ENCODE measurements at places on chromosomes 6 and 20. TPM values are rescaled to one million over a fixed set of nuclear protein-coding genes. Genes with fewer than 3 reads are reported as not detected.
A peak's percentile ranks its signal among the peaks of the same experiment; 100 is the strongest.

FOXP4 gene
- total RNA-seq: 10.5 TPM

GRCh38 chr20:63473555-63474449, 1.3 kb upstream of the KCNQ2 start:
- H3K27me3 ChIP-seq: peaks cover 24% of the 10 kb centered on the region
- no peak overlapping the region for H3K4me3 ChIP-seq
- no peak for DNase-seq
- peaks cover 7% of the 10 kb centered on the region for H3K4me1 ChIP-seq
- no peaks in the 10 kb centered on the region for H3K36me3 ChIP-seq

- no peak overlapping the region for H3K27ac ChIP-seq
- peaks cover 11% of the 10 kb centered on the region for H3K4me1 ChIP-seq
- no peaks in the 10 kb centered on the region for H3K27me3 ChIP-seq
- no peaks in the 10 kb centered on the region for H3K36me3 ChIP-seq
Observed at GRCh38 chr6:30955367-30956042, 14.7 kb downstream of the MUCL3 start.

BANF2 gene
- total RNA-seq: not detected

GRCh38 chr20:38728191-38728781, 4.0 kb downstream of the SLC32A1 start:
- peaks cover 30% of the 10 kb centered on the region for H3K4me1 ChIP-seq
- H3K36me3 ChIP-seq: no peaks in the 10 kb centered on the region
- peaks cover 76% of the 10 kb centered on the region for H3K27me3 ChIP-seq
- no peak for DNase-seq
- no peak overlapping the region for H3K27ac ChIP-seq

GRCh38 chr6:125050663-125051318, 88.6 kb downstream of the RNF217 start:
- H3K4me3 ChIP-seq: no peak overlapping the region
- H3K36me3 ChIP-seq: no peaks in the 10 kb centered on the region
- no peaks in the 10 kb centered on the region for H3K4me1 ChIP-seq
- no peaks in the 10 kb centered on the region for H3K27me3 ChIP-seq

DNA sequence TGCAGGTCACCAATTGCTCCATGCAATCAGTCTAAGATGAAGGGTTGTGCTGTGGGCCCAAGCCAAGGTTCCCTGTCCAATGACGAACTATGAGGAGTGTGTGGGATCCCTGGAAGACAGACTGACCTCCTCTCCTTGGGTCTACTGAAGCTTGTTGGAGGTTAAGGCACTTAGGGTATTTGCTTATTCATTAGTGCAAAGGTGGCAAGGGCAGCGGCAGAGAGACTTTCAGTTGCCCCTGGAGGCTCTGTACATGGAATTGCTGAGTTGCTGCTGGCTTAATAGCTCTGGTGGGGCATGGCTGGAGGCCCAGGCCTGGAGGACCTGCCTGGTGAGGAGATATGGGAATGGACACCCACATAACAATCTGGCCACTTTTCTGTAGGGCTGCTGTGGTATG, 29.8 kb upstream of the CST5 start:
- H3K27ac ChIP-seq: no peak overlapping the region
- H3K4me3 ChIP-seq: no peak overlapping the region
- no peaks in the 10 kb centered on the region for H3K27me3 ChIP-seq
- no peak for DNase-seq
- H3K36me3 ChIP-seq: no peaks in the 10 kb centered on the region

DNA sequence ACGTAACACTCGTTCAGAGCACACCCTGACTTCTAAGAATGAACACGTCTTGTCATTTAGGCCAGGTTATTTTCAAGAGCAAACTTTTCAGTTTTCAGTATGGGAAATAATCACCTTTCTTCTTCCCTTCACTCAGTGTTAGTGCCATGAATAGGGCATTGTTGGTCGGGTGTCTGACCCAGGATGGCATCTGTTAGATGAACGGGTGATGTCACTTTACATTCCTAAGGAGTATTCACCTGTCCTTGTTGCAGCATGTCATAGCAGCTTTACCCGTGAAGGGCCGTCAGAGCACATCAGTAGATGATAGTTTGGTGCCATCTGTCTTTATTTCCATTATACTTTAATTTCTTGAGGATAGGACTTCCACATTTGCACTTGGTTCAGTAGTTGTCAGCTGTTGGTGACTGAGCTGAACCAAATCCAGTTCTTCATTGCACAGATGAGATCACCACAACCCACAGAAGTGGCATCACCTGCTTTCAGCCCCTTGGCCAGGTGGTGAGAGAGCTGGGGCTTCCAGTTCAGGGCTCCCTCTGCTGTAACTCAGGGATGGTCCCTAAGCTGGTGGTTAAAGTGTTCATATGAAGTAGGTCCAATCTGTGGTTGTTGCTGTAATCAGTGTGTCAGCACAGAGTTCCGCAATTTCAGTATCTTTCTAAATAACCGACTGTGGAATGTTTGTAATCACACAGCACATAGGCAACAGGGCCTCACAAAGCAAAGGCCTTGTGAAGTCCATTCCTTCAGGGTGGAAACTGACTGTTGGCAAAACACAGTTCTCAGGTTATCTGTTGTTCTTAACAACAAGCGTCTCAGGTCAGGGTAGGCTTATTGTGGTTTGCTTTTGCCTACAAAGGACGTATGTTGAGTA, 68.2 kb downstream of the FAM120B start:
- no peak for DNase-seq
- no peaks in the 10 kb centered on the region for H3K27me3 ChIP-seq
- no peak overlapping the region for H3K27ac ChIP-seq
- H3K36me3 ChIP-seq: peaks cover 4% of the 10 kb centered on the region
- no peak overlapping the region for H3K4me3 ChIP-seq

DNA sequence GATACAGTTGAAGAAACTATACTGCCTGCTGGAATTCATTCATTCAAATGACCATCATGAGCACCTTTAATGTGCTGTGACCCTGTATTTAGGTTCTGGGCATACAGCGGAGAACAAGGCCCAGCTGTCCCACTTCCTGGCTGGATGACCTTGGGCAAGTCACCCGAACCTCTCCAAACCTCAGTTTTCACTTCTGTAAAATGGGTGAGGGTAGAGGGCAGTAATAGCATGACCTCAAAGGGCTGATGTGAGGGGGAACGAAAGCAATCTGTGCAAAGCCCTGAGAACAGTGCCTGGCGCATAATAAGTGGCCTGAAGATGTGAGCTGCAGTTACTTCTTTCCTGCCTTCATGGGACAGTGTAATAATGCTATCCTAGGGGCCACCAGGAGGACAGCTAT, 20.5 kb upstream of the AAR2 start:
- no peaks in the 10 kb centered on the region for H3K4me1 ChIP-seq
- no peak overlapping the region for H3K4me3 ChIP-seq
- no peaks in the 10 kb centered on the region for H3K36me3 ChIP-seq
- no peaks in the 10 kb centered on the region for H3K27me3 ChIP-seq
- no peak for DNase-seq

DNA sequence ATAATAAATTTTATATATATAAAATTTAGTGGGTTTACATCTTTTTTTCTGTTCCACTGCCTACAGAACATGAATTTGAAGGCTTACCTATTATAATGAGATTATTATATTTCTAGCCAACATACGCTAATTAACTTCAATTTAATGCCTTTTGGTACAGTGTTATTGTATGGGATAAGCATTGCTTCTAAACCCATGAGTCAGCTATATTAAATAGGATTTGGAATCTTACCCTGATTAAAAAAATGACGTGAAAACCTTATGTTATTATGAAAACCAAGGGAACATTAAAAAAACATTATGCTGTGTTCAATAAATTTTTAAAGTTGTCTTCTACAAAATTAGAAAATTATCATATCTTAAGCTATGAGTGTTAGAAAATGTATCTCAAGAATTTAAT, 334.0 kb upstream of the RGS17 start:
- no peaks in the 10 kb centered on the region for H3K27me3 ChIP-seq
- DNase-seq: no peak
- no peak overlapping the region for H3K27ac ChIP-seq
- no peak overlapping the region for H3K4me3 ChIP-seq
- no peaks in the 10 kb centered on the region for H3K4me1 ChIP-seq

SLC2A10 gene
- total RNA-seq: 12.2 TPM

GRCh38 chr6:33165581-33166258, 26.5 kb downstream of the COL11A2 start:
- no peaks in the 10 kb centered on the region for H3K27me3 ChIP-seq
- no peaks in the 10 kb centered on the region for H3K36me3 ChIP-seq
- no peak for DNase-seq
- H3K4me1 ChIP-seq: peaks cover 13% of the 10 kb centered on the region

- H3K36me3 ChIP-seq: no peaks in the 10 kb centered on the region
- peaks cover 39% of the 10 kb centered on the region for H3K4me1 ChIP-seq
- no peak overlapping the region for H3K27ac ChIP-seq
- H3K27me3 ChIP-seq: no peaks in the 10 kb centered on the region
- no peak for DNase-seq
Observed at GRCh38 chr20:46304361-46304760, 3.9 kb downstream of the CDH22 start.

GRCh38 chr6:158910484-158911440, 89.2 kb downstream of the RSPH3 start:
- no peaks in the 10 kb centered on the region for H3K4me1 ChIP-seq
- H3K27ac ChIP-seq: no peak overlapping the region
- H3K27me3 ChIP-seq: no peaks in the 10 kb centered on the region
- no peaks in the 10 kb centered on the region for H3K36me3 ChIP-seq
- H3K4me3 ChIP-seq: no peak overlapping the region
- peak; percentile 26 for DNase-seq

- no peak overlapping the region for H3K27ac ChIP-seq
- no peak for DNase-seq
- H3K4me1 ChIP-seq: no peaks in the 10 kb centered on the region
- H3K36me3 ChIP-seq: no peaks in the 10 kb centered on the region
- H3K27me3 ChIP-seq: no peaks in the 10 kb centered on the region
Observed at GRCh38 chr6:129006724-129007514, 124.0 kb downstream of the LAMA2 start.

- H3K27me3 ChIP-seq: peaks cover 20% of the 10 kb centered on the region
- no peaks in the 10 kb centered on the region for H3K4me1 ChIP-seq
- H3K27ac ChIP-seq: no peak overlapping the region
- DNase-seq: no peak
Observed at GRCh38 chr6:27303613-27304272, 8.3 kb downstream of the POM121L2 start.

- DNase-seq: peak; percentile 36
- no peaks in the 10 kb centered on the region for H3K36me3 ChIP-seq
- no peaks in the 10 kb centered on the region for H3K27me3 ChIP-seq
Observed at GRCh38 chr6:167047554-167047953, 48.4 kb downstream of the CEP43 start.

DNA sequence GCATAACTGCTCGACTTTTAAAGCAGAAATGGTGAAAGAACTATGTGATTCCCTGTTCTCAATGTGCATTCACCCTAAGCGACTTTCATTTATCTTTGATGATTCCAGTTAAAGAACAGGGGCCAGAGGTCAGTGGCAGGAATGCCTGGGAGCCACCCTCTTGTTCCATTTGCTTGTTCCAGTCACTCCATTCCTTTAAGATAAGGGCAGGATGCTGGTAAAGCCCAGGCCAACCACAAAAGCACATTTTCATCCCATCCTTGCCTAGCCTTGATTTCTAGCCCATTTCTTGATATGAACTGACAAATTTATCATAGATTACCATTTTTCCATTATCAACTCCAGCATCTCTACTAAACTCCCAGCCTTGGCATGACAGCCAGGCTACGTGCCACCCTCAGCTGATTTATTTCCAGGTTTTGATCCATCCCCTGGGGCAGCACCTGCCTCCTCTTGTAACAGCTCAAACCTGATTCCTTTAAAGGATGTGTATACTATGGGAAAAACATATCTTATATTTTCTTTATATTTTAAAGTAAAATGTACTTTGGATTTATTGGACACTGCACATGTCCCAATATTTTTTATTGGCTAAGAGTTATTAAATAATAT, 19.2 kb downstream of the HMGN3 start:
- H3K36me3 ChIP-seq: no peaks in the 10 kb centered on the region
- no peaks in the 10 kb centered on the region for H3K27me3 ChIP-seq
- no peak for DNase-seq
- peaks cover 19% of the 10 kb centered on the region for H3K4me1 ChIP-seq
- no peak overlapping the region for H3K4me3 ChIP-seq

- no peaks in the 10 kb centered on the region for H3K36me3 ChIP-seq
- H3K4me1 ChIP-seq: no peaks in the 10 kb centered on the region
- H3K27ac ChIP-seq: no peak overlapping the region
- DNase-seq: no peak
- no peaks in the 10 kb centered on the region for H3K27me3 ChIP-seq
Observed at GRCh38 chr6:145286916-145287315, 448.4 kb downstream of the EPM2A start.

DNA sequence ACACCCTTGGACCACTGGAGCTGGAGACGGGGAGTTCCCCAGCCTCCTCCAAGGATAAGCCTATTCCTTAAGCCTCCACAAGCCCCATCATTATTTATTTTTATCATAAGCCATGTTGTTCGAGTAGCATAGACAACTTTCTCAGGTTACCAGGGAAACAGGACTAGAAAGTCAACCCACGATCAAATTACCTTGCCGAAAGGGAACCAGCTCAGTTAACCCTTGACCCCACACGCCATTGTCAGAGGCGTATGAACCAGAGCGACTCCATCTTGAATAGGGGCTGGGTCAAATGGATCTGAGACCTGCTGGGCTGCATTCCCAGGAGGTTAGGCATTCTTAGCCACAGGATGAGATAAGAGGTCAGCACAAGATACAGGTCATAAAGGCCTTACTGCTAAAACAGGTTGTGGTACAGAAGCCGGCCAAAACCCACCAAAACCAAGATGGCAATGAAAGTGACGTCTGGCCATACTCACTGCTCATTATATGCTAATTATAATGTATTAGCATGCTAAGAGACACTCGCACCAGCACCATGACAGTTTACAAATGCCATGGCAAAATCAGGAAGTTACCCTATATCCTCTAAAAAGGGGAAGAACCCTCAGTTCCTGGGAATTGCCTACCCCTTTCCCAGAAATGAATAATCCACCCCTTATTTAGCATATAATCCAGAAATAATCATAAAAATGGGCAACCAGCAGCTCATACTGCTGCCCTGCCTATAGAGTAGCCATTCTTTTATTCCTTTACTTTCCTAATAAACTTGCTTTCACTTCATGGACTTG, 22.4 kb downstream of the SYNJ2 start:
- H3K27ac ChIP-seq: peak overlapping the region; percentile 58
- H3K36me3 ChIP-seq: no peaks in the 10 kb centered on the region
- H3K27me3 ChIP-seq: no peaks in the 10 kb centered on the region
- peaks cover 57% of the 10 kb centered on the region for H3K4me1 ChIP-seq

NMBR gene
- total RNA-seq: not detected

GRCh38 chr6:56570413-56571359, 72.0 kb downstream of the DST start:
- no peak overlapping the region for H3K4me3 ChIP-seq
- H3K36me3 ChIP-seq: no peaks in the 10 kb centered on the region
- DNase-seq: no peak
- no peaks in the 10 kb centered on the region for H3K27me3 ChIP-seq
- no peaks in the 10 kb centered on the region for H3K4me1 ChIP-seq

PRRT1 gene
- total RNA-seq: not detected

DNA sequence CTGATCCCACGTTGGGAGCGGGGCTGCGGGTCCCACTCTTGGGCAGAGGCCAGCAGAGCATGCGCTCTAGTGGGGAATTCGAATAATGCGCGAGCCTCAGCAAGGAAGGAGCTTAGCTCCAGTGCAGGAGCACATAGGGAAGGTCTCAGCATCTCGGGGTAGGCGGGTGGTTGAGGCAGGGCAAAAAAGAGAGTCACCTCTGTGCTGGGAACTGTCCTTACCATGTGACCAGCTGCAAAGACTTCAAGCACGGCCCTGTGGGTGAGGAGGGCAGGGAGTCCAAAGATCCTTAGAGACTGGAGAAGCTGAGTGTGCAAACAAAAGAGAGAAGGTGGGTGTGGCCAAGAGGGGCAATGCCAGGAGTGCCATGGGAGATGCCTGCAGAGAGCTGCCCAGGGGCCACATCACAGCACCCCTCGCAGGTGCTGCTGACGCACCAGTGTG, 79.2 kb upstream of the CD93 start:
- H3K36me3 ChIP-seq: no peaks in the 10 kb centered on the region
- H3K27ac ChIP-seq: no peak overlapping the region

All from body of pancreas (tissue), 4 donors.